ENCODE measurements at places on chromosomes 1 and 21.

- no peak for DNase-seq
Measured at GRCh38 chr1:183996396-183996795, 41.1 kb downstream of the COLGALT2 start.

GRCh38 chr1:65001231-65001792 is 35.0 kb upstream of the JAK1 start:
- peak; percentile 83 for DNase-seq

DNA sequence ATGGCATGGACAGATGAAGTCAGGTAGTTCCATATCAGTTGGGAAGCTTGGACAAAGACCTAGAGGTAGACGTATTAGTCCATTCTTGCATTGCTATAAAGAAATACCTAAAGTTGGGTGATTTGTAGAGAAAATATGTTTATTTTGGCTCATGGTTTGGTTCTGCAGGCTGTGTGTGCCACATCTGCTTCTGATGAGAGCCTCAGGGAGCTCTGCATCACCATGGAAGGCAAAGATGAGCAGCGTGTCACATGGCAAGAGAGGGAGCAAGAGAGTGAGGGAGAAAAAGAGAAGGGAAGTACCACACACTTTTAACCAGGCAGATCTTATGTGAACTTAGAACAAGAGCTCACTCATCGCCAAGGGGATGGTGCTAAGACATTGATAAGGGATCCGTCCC is 9.0 kb downstream of the TSACC start:
- no peak for DNase-seq

GRCh38 chr1:57696904-57697303 is 273.0 kb upstream of the DAB1 start:
- no peak for DNase-seq

DNA sequence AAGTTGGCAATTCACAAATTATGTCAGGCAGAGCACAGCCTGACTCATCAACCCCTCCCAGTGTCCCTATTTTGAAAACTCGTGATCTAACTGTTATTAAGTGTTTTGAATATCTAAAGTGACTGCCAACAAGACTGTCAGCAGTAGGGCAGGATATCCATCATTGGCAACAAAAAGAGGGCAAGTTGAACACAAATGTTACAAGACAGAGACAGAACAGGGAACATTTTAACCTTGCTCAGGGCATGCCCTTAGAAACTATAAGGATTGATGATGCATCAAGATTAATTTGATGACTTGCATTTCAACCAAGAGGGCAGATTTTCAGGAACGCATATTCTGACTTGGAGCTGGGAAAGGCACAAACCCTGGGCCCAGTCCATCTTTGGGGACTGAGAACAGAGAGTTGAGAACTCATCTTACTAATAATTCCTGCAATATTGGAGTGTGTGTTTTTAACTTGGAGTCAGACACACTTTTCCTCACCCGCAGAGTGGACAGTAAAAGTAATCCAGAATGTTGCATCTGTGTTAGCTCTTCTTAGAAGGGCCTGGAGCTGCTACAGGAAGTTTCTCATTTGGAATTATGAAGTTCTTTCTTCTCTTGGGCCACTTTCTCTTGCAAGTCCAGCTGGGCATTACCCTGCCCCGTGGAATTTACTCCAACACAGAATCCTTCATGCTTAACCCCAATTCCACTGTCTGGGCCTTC is 317.2 kb downstream of the LTN1 start:
- DNase-seq, result no peak

DNA sequence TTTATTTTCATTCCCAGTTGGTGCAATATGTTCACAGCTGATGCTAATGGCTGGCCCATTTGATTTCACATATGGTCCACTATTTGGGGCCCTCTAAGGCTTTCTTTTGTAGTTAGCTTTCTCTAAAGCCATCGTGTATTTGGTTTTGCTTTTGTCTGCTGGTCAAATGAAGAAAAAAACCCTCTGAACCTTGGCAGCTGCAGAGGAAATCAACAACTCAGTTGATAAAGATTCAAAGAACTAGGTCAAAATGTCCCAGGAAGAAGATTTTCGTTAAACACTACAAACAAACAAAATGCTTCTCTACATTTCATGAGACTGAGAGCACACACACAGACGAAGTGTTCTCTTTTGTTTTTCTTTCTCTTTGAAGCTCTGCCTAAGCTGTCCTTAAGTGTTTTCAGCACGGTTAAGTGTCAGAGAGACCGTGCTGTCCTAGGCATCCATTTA is 655.0 kb downstream of the RWDD3 start:
- no peak for DNase-seq

DNA sequence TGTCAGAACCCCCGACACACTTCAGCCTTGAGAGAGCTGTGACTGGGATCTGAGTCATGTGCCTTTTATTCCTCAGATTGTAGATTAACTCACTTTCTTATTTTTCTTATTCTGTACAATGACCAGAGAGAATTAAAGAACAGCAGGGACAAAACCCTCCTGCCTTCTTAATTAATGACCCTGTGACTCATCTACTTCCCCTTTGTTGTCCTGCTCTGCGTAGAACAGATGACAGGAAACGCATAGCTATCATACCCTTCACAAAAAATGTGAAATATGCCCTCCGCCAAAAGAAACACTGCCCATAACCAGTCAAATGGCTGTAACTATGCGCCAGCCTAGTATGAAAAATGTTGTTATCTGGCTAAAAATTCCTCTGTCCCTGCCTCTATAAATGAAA is 9.1 kb upstream of the PADI2 start:
- no peak for DNase-seq

DNA sequence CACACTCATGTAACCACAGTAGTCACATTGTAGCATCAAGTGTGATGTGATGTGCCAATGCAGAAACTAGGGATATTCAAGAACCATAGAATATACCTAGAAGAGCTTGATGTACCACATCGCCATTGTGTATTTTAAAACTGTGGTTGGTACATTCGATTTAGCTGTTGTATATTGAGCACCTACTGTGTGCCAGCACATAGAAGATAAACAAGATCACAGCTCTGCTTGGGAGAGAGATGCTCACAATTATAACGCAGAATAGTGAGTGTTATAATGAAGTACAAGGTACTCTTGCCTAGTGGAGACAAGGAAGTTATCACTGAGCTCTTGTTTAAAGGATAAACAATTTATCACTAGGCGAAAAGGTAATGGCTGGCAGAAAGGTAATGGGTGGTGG is 4.7 kb downstream of the BTF3L4 start:
- no peak for DNase-seq

DNA sequence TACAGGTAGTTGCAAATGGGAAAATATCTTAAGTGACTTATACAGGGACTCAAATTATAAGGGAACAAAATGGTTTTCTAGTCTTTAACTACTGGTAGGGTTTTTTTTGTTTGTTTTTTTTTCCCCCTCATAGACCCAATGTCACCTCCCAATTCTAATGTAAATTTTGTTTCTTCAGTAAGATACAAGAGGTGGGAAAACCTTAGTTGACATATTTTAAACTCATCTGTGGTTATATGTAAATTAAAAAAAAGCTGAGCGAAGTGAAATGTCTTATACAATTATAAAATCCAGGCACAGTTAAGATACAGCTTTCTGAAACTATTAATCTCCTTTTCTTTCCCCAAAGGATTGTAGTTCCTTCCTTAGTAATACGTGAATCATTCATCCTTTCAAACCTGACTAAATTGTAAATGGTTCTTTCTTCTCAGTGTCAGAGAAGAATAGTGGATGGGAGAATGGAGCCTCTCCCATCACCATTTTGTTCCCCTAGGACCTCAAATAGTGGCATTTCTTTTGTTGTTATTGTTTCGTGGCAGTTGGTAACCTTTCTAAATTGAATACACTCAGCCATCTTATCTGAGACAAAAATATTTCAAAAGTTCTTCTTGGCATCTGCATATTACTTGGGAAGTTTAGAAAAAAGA is 11.2 kb downstream of the TSEN15 start:
- DNase-seq, result no peak

- DNase-seq, result no peak
Measured at GRCh38 chr1:113530021-113530420, 139.7 kb downstream of the MAGI3 start.

- no peak for DNase-seq
Measured at GRCh38 chr1:150961756-150962155, 12.9 kb downstream of the CERS2 start.

DNA sequence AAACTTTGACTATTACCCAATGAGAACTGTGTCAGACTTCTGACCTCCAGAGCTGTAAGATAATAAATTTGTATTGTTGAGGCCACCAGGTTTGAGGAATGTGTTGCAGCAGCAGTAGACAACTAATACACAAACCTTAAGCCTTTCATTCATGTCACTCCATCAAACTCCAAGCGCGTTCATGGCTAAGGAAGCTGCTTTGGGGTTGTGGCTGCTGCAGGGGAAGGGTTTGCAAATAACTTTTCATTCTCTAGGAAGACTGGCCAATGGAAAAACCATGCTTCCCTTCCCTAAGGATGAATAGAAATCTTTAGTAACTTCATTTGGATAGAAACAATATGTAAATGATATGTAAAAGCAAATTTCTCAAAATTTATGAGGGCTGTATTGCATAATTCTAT is 170.4 kb downstream of the RHOU start:
- no peak for DNase-seq

- no peak for DNase-seq
Measured at GRCh38 chr1:115364046-115364779, 26.2 kb upstream of the NGF start.

DNA sequence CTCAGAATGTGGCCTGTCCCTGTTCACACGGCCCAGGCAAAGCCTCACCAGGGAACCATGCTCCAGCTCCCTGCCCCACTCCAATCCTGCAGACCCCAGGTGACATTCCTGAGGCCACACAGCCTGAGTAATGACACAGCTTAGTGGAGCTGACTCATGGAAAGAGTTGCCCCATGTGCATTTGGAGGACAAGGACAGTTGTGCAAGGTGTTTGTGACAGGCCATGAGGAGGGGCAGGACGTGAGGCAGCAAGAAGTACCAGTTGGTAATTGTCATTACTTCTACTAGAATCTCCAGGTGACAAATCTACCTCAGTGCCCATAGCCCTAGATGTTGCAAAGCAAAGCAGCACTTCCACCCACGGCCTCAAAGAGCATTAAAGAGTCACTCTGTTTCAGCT is 15.2 kb downstream of the PRR9 start:
- no peak for DNase-seq

DNA sequence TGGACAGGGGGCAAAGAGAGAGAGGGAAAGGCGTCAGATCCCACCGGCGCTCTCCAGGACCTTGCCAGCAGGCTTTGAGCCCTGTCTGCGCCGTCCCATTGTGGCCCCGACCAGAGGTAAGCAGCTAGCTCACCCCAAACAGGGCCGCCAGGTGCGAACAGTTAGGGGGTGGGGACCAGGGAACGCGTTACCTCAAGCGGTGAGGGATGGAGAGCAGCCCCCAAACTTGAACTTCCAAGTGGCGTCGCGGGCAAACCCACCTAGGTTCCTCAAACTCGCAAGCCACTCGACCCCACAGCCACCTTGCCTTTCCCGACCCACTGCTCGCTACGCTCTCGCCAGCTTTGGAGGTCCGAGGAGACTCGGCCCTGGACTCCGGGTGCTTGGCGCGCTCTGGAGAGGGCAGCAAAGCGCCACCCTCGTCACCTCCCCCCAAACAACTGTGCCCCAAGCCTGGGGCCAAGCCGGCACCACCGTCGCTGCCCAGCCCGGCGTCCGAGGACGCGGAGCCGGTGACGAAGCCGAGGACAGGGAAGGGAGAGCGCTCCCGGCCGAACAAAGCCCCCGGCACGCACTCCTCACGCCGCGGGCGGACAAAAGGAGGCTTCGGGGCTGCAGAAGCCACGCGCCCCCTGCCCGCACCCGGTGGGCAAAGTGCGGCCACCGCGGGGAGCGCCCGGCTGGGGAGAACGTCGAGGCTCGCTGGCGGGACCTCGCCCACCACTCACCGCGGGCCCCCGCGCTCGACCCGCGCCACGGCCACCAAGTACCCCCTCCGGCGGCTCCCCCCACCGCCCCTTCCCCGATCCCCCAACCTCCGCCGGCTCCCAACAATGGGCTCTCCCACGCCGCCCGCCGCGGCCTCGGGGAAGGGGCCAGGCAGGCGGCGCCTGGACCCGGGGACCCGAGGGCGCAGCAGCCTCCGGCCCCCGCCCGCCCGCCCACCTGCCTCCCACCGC is 976 bp downstream of the SSBP3 start:
- DNase-seq, result no peak

DNA sequence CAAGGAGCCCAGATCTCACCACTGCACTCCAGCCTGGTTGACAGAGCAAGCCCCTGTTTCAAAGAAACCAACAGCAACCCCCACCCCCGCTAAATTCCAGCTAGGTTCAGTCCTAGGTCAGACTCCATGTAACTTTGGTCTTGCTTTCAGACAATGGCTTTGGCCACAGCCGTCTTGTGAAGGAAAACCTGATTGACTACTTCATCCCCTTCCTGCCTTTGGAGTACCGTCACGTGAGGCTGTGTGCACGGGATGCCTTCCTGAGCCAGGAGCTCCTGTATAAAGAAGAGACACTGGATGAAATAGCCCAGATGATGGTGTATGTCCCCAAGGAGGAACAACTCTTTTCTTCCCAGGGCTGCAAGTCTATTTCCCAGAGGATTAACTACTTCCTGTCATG is 12.9 kb downstream of the TOR3A start:
- DNase-seq, result no peak

DNA sequence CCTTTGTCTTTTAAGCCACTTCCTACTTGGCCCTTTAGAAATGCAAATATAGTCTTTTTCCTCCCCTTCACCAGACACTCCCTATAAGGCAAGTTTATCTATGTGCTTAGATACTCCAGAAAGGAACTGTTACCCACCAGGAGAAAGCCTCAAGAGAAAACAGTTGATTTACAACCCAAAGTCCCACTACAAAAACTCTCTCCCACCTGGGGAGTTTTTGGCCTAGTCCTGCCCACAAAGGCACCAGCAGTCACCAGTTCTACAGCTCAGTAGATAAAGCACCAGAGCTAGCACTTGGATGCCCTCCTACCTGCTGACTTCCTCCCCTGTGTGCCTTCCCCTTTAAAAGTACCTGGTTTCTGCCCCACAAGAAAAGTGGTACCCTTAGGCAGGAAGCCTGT is 27.7 kb upstream of the HAO2 start:
- no peak for DNase-seq

DNA sequence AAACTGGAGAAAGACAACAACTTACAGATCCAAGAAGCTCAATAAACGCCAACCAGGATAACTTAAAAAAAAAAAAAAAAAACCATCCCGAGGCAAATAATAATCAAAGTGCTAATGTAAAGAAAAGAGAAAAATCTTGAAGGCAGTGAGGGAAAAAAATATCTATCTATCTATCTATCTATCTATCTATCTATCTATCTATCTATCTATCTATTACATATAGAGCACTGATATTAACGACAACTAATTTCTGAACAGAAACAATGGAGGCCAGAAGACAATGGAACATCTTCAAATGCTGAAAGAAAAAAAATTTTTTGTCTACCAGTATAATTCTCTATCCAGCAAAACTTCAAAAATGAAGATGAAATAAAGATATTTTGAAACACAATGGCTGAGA is 18.0 kb downstream of the PACC1 start:
- DNase-seq, result no peak

- DNase-seq, result no peak
Measured at GRCh38 chr1:57591842-57592241, 168.0 kb upstream of the DAB1 start.

GRCh38 chr1:53111073-53111556 is 31.3 kb downstream of the SLC1A7 start:
- DNase-seq, result no peak

Data from CD4-positive, alpha-beta T cell treated with Interferon alpha-2 for 1 hour (primary cell).